NCI-H2107 (cell line): ENCODE measurements at places on chromosomes 4 and X.

GRCh38 chrX:53244610-53245009 is 19.6 kb upstream of the KDM5C start:
- no peak for DNase-seq

DNA sequence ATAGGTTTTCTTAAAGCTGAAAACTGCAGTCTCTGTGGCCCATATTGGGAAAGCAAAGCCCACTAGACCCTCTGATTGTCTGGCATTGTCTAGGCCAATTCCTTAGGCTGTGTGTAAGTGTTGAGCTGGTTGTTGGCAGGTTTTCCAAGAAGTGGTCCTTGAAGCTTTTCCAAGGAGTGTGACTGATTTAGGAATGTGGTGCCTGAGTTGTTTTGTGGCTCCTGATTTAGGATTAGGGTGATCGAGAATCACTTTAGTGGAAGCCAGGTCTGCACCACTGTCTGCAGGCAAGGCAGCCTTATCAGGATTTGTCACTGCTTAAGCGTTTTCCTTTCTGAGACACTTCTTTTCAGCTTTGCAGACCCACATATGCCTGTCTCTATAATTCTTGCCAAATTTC is 339.0 kb upstream of the DDX53 start:
- DNase-seq = no peak

DNA sequence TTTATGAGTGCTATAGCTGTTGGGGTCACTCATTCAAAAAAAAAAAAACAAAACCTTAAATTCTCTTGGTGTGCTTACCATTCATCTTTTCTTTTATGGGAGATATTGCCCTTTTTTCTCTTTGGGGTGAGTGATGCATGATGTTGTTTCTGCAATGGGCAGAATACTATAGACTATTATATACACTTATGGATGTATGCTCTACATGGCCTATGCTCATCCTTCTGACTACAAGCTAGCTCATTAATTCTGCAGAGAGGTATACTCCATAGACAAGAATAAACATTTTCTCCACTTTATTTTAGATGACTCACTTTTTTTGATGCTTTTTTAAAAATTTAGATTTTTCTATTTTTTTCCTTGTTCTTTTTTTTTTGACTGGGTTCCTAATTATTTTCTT is 160.3 kb upstream of the ANK2 start:
- no peak for DNase-seq

DNA sequence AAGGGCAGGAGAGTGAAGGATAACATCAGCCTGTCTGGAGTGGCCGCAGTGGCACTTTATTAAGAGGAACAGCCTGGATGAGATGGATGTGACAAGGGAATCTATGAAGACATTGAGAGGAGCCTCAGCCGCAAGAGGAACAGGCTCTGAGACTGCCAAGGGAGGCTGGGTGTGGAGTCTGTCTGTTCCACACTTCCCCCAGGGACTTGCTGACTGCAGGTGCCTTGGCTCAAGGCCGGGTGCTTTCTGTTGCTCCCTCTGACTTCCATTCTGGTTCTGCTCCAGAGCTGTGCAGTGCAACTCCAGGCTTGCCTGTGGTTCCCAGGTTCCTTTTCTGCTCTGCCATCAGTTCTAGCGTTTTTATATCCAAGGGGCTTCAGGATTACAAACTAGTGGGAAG is 54.6 kb downstream of the FRMPD3 start:
- DNase-seq = no peak
